Stimulated activated effector memory CD8-positive, alpha-beta T cell treated with anti-CD3 and anti-CD28 coated beads, Interleukin-12 subunit alpha, Interleukin-12 subunit beta, amount 100 ng/mL, for 72 hours (primary cell): ENCODE measurements at places on chromosomes 6 and 20.

DNA sequence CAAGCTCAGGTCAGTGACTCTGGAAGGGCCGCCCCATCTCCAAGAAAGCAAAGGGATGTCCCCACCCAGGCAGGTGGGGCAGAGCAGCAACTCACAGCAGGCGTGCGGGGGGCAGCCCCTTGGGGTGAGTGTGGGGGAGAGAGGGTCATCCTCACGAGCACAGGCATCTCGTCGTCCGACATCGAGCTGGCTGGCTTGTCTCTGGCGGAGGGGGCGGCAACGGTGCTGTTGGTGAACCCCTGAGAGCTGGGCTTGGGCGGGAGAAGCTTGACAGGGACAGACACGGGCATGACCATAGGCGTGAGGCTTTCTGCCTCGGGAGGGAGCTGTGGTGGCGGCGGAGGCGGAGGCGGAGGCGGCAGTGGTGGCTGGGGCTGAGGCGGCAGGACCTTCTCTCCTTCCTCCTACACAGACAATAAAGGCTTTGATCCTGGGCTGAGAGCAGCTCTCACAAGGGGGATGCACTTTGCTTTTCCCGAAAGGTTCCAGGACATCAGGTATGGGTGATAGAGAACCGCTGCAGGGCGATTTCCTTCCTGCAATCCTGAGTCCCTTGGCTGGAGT, 45.6 kb upstream of the MRPS10 start:
- no peak for DNase-seq

GRCh38 chr6:154353626-154354025, 3.0 kb downstream of the IPCEF1 start:
- no peak for DNase-seq

- DNase-seq, result no peak
These were observed 772 bp downstream of the SESN1 start for GRCh38 chr6:109093732-109094415.

GRCh38 chr20:19260412-19261090, 48.1 kb downstream of the SLC24A3 start:
- no peak for DNase-seq

- no peak for DNase-seq
These were observed 23.2 kb downstream of the DIDO1 start for GRCh38 chr20:62902926-62903615.
